Stimulated activated CD4-positive, alpha-beta T cell treated with anti-CD3 and anti-CD28 coated beads, Interleukin-2, amount 100 ng/mL, for 48 hours (primary cell): ENCODE measurements at places on chromosomes 6 and 20.

GRCh38 chr20:402898-403581, 5.1 kb upstream of the RBCK1 start:
- no peak for DNase-seq

GRCh38 chr6:139082370-139082769, 52.5 kb upstream of the HECA start:
- no peak for DNase-seq

GRCh38 chr20:53428996-53429395, 164.6 kb downstream of the ZNF217 start:
- DNase-seq = no peak

DNA sequence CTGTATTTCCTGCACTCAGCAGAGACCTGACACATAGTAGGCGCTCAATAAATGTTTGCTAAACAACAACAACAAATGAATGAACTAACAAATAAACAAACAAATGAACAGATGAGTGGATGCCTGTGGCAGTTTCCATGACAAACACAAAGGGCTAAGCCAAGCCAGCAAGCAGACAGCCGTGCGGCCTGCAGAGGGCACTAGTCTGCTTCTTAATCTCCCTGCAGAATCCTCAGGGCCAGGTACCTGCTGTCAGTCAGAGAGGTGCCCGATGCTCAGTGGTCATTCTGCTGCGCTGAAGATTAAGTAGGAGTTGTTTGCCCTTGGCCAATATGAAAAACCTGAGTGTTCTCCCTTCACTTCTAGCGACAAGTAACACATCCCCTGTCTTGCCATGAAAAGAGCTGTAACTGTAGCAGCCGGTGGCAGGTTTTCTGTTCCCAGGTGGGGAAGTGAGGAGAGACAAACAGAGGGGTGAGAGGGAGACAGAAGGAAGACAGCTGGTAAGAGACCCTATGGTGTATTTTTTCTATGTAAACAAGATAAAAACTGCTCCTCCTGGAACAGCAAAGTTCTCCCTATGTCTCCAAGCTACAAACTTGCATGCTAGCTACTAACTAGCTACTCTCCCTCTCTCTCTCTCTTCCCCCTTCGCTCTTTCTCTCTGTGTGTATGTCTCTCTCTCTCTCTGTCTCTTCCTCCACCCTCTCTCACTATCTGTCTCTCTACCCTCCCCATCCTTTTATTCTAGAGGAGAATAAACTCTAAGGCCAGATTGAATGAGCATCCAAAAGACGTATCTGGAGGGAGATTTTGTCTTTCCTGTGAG, at the start of gene MC3R:
MC3R (plus strand) TSS at position 779 of the 829 bp plus-strand sequence. CDS start 112 bp downstream, outside the sequence.
- DNase-seq = peak; percentile 34

DNA sequence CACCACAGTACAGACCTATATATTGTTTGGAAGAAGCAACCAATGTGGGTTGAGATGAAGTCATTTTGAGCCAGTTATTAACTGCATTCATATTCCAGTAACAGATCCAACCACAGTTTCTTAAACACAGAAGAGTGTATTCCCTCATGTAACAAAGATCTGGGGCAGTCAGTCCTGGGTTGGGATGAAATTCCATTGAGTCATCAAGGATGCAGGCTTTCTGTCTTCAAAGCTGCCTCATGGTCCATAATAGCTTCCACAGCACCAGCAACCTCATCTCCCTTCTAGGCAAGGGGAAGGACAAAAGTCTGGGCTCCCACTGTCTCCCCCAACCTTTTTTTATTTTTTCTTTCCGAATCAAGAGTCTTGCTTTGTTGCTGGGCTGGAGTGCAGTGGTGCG, 2.9 kb upstream of the SOD2 start:
- DNase-seq = no peak

- DNase-seq = no peak
Observed at GRCh38 chr6:139271056-139271455, 20.7 kb downstream of the TXLNB start.

DNA sequence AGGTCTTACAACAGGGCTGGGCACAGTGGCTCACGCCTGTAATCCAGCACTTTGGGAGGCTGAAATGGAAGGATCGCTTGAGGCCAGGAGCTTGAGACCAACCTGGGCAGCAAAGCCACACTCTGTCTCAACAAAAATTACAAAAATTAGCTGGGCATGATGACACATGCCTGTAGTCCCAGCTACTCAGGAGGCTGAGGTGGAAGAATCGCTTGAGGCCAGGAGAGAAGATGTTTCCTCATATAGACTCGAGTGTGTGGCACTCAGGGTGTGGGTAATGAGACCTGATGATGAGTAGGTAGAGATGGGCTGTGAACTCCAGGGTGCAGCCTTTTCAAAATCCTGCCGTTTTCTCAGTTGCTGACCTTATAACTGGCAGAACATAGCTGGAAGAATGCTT, 125.3 kb upstream of the FOXO3 start:
- DNase-seq = no peak

DNA sequence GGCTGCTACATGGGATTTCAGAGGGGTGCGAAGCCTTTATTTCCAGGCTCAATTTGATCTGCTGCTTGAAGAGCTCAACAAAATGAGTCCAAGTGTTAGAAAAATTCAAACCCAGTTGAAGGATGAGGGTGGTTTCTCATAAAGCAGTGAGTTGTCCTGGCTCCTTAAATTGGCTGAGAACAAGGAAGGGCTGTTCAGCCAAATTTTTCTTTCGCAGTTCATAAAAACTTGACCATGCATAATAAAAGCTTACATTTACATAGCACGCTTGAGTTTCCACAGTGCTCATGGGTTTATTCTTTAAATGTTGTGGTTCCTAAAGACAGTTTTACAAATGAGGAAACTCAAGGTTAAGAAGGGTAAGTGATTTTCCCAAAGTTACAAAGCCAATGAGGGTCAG, 174.4 kb upstream of the FOXA2 start:
- no peak for DNase-seq

DNA sequence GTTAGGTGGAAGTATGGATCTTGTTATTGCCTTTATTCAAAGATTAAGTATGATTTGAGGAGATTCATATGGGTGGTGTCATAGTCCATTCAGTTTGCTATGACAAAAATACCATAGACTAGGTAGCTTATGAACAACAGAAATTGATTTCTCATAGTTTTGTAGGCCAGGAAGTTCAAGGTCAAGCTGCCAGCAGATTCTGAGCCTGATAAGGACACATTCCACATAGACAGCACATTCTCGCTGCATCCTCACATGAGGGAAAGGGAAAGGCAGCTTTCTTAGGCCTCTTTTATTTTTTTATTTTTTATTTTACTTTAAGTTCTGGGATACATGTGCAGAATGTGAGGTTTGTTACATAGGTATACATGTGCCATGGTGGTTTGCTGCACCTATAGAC, 27.7 kb downstream of the ME1 start:
- no peak for DNase-seq

- no peak for DNase-seq
Observed at GRCh38 chr6:18720075-18720474, 332.9 kb downstream of the RNF144B start.

DNA sequence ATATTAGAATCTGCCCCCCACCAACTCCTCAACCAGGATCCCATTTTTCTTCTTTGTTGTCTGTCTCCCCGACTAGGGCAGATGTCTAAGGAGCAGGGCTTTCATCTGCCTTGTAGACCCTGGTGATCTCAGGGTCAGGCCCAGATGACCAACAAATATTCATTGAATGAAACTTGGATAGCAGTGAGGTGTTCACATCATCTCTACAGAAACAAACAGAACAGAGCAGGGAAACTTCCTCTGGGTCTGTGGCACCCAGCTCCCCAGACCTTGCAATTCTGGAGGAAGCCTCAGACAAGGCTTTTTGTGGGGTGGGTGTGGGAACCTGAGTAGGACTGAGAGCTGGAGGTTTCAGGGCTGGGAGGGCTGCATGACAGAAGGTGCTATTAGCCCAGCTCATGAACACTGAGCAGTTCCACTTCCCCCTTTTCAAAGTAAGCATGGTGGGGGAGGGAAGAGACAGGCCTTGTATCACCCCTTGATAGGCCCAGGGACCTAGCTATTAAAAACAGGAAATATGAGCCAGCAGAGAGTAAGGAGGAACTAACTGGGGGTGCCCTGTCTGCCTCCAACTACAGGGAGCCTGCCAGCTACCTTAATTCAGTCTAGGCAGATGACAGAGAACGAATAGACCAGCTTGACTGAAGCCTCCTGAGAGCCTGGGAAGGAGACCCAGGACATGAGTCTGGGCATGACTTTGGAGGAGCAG, 37.3 kb upstream of the TOP1 start:
- no peak for DNase-seq

GRCh38 chr6:125075741-125076481, 77.7 kb upstream of the TPD52L1 start:
- no peak for DNase-seq

DNA sequence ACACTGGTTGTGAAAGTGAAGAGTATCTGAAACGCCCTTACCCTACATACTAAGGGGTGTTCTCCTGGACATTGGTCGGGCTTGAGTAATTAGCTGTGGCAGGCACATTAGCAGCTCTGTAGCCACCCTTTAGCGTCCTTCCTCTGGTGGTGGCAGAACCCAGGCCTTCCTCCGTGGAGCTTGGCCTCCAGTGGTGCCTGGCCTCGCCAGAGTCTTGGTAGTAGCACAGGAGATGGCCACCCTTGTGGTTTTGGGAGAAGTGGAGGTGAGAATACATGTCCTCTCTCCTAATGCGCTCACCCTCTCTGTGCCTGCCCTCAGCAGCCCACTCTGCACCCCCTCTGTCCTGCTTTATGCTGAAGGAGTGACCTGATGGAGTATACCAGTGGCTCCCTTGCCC, 17.6 kb upstream of the UQCC2 start:
- no peak for DNase-seq

- DNase-seq = no peak
Observed at GRCh38 chr20:20812136-20812535, 99.7 kb upstream of the RALGAPA2 start.

GRCh38 chr6:16322666-16323312, 84.4 kb downstream of the GMPR start:
- DNase-seq = peak; percentile 62

DNA sequence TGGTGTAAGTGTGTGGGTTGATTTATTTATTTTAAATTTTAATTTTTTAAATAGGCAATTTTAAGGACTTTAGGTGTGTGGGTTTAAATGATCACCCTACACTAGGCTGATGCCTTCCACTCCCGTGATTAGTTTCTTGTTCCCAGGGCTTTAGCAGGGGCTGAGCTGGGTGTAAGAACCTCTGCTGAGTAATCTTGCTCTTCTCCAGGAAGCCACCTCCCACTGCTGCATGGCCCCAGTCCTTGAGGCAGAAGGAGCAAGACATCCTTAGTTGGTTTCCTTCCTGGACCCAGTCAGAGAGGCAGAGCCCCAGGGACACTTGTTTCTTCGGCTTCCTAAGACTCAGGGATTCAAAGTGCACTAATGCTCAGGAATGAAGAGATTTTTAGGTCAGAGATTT, 19.8 kb upstream of the CDC5L start:
- no peak for DNase-seq

DNA sequence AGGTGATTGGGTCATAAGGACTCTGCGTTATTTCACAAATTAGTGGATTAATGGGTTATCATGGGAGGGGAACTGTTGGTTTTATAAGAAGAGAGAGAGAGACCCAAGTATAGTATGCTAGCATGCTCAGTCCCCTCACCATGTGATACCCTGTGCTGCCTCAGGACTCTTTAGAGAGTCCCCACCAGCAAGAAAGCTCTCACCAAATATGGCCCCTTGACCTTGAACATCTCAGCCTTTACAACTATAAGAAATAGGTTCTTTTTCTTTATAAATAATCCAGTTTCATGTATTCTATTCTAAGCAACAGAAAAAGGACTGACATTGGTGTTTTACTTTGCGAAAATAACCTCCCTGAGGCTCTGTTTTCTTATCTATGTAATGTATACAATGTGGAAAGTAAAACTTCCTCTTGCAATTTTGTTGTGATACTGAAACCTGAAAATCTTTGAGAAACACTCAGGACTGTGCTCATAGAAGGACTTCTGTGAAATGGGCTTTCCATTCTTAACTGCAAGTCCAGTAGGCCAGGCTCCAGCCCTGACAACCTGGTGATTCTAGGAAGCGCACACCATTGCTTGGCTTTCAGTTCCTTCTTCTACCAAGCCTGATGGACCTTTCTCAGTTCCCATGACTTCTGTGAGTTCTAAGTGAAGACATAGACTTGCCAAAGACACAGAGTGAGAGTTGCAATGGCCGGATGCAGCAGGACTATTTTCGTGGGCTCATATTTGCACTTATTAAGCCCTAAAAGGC, 21.9 kb downstream of the SIRPD start:
- DNase-seq = no peak

DNA sequence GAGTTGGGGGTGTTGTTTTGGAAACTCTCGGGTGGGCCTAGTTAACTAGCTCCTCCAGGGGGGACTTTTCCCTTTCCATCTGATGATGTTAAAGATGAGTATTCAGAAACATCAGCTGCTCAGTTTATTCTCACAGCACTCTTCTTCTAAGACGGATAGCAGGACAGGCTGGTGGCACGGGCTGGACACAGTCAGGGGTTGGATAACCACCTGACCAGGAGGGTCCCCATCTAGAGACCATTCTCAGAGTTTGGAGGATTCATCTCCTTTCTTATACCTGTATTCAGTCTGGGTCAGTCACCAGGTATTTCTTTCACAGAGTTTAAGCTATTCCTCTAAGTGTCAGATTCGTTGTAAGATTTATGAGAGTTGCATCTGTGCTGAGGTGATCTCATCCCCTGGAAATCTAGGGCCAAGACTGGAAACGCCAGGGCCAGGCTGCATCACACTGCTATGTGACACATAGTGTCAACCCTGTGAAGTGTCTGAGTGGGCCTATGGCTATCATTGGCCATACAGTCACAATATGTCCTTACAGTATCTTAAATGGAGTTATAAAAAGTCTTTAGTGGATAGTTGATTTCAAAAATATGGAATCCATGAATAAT, 111.7 kb downstream of the FAM50B start:
- no peak for DNase-seq

DNA sequence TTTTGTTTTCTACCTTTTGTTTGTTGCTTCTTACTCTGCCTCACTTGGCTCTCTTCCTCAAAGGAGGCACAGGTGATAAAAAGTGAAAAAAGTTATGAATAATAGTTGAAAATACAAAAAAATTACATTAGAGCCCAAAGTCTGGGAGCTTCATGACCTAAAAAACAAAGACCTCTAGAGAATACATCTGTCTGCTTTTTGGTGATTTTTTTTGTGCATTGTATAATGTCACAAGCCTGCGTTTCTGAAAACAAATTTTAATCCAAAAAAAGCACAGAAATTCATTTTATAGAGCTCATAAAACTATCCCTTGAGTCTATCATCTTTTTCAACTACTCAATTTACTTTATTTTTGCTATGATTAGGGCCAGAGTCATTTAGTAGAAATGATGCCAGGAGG, 41.4 kb upstream of the ARHGAP18 start:
- no peak for DNase-seq

DNA sequence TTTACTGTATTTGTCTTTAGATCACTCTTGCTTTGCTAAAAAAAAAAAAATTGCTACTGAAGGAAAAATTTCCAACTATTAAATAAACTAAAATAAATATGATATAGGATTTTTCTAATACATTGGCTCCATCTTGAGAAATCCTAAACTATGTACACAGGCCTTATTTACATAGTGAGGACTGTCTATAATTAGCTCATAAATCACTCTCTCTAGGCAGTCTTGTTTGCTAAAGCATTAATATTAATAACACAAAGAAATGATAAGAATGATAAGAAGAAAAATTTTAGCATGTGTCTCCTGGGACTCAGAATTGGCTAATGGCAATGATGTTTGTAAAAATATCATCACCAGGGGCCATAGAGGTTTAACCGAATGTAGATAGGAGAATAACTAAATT, 13.3 kb upstream of the CRYBG1 start:
- DNase-seq = no peak
